ENCODE measurements at places on chromosomes 12 and 14.

GRCh38 chr12:55499810-55500252, 7.7 kb downstream of the OR6C68 start:
- DNase-seq: no peak

DNA sequence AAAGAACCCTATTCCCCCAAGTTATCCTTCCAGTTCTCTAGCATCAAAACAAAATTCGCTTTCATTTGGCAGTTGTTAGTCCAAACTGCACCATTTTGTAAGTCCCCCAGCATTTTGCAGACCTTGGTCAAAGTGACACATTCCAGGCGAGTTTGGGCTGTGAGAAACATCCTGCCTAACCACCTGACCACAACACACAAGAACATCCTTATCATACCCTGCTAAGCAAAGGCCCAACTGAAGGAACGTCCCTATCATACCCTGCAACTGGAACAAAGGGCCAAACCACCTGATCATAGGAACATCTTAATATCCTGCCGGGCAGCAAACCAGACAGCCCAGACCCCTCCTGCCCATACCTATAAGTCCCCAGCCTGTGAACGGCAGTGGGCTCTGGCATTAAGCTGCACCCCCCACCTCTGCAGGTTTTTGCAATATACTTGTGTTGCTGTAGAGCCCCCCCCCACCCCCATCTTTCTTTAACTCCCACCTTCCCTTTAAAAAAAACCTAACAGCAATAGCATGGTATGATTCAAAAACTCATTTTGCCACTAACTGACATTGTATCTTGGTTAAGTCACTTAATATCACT, 2.7 kb downstream of the PCNX4 start:
- no peak for DNase-seq

GRCh38 chr14:100775831-100776591, 49.3 kb downstream of the DLK1 start:
- no peak for DNase-seq

- peak; percentile 6 for DNase-seq
Measured at GRCh38 chr12:52278575-52279421, 4.4 kb downstream of the KRT86 start.

GRCh38 chr12:116366456-116366776, 88.9 kb upstream of the MED13L start:
- no peak for DNase-seq

DNA sequence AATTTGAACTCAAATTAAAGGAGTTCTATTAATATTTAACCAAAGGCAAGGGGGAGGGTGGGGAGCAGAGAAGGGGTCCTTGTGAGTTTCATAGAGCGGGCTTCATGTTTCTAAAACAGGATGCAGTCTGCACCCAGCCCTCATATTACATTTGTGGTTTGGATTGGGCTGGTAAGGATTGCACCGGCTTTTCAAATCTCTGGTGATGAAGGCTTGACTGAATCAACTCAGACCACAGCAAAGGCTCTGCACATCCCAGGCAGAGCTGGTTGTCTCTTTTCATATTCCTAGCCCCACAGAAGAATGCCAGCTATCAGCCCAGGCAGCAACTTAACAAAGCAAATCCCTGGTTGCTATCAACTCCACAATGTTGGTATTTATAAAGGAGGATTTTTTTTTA, 1221.4 kb downstream of the VRK1 start:
- no peak for DNase-seq

DNA sequence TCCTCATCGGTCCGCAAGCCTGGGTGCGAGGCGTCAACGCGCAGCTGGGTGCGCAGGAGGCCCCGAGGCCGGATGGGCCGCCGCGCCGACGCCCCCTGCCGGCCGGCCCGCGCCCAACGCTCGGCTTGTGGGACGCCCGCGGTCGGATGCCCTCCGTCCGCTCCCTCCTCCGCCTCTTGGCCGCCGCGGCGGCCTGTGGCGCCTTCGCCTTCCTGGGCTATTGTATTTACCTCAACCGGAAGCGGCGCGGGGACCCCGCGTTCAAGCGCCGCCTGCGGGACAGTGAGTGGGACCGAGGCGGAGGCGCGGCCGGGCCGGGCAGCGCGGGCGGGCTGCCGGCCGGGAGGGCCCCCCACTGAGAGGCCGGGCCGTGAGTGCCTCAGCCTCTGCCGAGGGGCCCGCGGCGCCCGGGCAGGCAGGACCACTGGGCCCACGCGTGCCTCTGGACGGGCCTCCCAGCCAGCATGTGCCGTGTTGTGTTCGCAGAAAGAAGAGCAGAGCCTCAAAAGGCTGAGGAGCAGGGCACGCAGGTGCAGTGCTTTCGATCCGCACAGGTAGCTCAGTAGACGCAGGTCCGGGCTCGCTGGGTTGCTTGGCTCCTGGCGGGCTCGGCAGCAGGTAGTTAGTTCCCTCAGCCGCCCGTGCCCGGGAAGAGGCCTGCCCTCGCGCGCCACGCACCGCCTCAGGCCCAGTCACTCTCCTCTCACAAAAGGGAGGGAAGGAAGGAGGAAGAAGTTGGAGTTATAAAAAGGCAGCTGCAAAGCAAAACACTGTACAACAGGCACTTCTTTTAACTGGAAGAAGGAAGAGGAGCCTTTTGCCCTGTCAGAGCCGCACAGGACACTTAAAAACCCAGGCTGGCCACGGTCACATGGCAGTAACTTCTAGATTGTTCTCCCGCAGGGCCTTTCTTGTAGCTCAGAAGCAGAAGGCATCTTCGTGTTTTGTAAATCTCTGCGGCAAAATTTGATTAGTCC, at the start of gene TOMM20L:
TOMM20L (plus strand) TSS at position 119 of the 977 bp plus-strand sequence; CDS start at position 147, 28 bp downstream.
- DNase-seq: peak; percentile 20

GRCh38 chr12:131860472-131861260, 32.5 kb downstream of the MMP17 start:
- DNase-seq: no peak

DNA sequence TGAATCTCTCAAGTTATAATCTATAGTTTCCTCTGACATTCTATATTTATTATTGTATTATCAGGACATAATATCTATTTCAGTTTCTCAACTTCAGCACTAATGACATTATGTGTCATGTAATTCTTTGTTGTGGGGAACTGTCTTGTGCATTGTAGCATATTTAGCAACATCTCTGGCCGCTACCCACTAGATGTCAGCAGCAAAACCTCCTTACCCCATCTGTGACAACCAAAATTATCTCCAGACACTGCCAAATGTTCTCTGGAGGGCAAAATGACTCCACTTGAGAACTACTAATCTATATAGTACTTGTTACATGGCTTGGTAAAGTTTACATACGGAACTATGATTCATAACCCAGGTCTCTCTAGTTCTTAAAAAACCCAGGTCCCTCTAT, 110.2 kb downstream of the RASSF9 start:
- no peak for DNase-seq

DNA sequence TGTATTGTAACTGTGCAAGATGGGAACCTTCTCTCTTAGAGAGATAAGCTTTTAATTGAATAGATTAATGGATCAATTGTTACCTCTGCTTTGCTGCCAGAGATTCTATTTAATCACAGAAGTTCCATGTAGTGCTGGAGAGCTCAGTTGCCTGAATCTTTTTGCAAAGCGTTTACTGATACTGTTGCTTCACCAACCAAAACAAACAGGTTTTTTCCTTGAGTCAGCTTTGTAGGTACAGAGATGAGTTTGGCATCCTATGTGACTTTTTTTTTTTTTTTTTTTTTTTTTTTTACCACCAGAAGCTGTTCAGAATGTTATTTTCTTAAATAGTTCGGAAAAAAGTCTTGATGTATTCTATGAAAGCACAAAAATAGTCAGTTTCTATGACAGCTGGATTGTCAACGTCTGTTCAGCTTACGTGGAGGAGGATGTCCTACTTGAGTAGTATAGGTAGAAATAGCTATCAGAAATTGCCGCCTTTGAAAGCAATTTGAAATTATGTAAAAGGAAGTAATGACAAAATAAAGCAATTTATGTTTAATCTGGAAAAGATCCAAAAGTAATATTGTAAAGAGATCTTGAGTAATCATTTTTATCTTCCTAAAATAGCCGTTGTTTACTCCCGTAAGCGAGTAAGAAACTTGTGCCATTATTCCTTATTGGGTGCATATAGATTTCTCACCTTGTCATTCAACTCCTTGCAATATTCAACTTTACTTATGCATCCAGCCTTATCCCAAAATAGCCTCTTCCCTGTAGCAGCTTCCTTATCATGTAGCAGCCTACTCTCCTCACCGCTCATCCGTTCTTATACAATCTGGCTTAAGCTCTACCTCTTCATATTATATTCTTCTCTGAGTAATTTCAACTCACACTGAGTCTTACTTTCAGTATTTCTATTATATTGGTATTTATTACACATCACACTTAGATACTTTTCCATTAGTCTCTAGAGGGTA, 5.2 kb downstream of the LRRK2 start:
- no peak for DNase-seq

GRCh38 chr12:26188127-26188526, 7.2 kb upstream of the SSPN start:
- no peak for DNase-seq

DNA sequence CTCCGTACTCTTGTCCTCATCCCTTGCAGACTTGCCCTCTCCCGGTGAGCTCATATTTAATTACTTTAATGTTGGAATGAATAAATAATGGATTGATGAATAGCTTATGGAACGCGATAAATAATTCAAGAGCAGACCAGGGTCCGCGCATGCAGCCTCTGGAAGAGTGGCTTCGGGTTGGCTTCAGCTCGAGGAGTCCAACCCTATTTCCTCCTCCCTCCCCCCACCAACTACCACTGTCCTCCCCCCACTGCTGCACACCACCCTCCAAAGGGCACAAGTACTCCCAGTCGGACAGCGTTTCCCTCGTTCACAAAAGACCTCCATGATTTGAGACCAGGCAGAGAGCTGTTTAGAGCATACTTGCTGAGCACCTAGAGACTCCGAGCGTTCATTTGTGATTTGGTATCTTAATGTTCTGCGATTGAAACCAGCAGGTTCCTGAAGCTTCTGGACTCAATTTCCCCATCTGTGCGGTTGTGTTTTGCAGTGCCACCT, 647 bp upstream of the SIX1 start:
- DNase-seq: no peak

GRCh38 chr12:10241290-10241689, 28.6 kb downstream of the GABARAPL1 start:
- DNase-seq: no peak

Measured in nucleus accumbens (tissue), 56 donors.